ENCODE measurements at places on chromosomes 11 and 22.
A peak's percentile ranks its signal among the peaks of the same experiment; 100 is the strongest.

DNA sequence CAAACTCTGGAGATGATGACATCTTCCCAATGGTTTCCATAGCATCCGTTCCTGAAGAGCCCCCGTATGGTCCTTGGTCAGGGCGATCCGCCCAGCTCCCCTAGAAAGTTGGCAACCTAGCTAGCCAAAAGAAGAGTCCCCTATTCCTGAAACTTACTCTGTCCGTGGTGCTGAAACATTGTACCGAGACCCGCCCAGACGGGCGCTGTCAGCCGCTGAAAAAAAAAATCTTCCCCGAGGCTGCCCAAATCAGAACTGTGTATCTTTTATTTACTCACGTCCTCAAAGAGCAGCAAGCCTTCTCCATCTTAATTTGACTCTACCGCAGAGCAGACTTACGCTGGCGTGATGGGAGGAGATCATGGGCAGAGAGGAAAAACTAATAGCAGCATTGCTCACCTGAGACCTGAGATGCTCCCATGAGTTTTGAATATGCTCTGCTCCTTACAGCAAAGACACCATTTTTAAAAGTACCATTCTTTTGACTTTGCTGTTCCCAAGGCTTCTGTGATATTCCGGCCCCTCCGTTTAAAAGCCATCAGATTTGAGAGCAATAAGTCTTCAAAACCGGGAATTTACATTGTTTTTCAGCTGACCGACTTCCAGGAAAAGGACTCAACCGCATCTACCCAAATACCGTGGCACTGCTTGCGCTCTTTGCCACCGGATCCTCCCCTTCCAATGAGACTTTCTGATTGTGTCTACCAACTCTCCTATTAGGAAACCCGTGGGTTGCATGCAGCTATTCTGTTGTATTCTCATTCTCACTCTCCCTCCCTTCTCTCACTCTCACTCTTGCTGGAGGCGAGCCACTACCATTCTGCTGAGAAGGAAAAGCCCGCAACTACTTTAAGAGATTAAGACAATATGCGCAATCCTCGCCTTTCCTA is at the start of gene SLC17A6:
SLC17A6 (plus strand) TSS at position 786 of the 890 bp plus-strand sequence. CDS start 153 bp downstream, outside the sequence.
- peak; percentile 25 for DNase-seq

DNA sequence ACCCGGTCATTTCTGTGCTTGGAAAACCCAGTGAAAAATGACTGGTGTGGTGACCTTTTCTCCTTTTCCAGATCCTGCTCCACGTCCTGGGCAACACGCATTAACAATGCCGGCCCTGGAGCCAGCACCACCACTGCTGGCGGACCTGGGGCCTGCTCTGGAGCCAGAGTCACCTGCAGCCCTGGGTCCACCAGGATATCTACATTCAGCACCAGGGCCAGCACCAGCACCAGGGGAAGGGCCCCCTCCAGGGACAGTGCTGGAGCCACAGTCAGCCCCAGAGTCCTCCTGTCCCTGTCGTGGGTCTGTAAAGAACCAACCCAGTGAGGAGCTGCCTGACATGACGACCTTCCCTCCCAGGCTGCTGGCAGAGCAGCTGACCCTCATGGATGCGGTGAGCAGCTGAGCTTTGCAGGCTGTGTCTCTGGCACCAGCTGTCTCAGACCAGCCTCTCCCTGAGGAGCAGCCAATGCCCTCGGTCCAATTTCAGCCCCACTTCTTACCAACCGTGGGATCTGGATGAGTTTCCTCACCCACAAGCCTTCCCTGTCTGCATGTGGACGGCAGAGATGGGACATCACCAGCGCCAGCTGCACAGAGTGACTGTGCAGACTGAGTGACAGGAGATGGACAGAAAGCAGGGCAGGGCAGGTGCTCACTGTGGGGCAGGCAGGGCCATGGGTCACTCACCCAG is 1.9 kb downstream of the RGL4 start:
- no peak for DNase-seq

GRCh38 chr11:61315260-61315659 is 17.6 kb downstream of the DDB1 start:
- DNase-seq, result no peak

- peak; percentile 77 for DNase-seq
Measured at GRCh38 chr22:18001040-18001893, 23.1 kb downstream of the MICAL3 start.

- DNase-seq, result no peak
Measured at GRCh38 chr11:130243816-130244215, 70.9 kb downstream of the ZBTB44 start.

- no peak for DNase-seq
Measured at GRCh38 chr11:84408946-84409411, 1122.8 kb upstream of the CCDC90B start.

DNA sequence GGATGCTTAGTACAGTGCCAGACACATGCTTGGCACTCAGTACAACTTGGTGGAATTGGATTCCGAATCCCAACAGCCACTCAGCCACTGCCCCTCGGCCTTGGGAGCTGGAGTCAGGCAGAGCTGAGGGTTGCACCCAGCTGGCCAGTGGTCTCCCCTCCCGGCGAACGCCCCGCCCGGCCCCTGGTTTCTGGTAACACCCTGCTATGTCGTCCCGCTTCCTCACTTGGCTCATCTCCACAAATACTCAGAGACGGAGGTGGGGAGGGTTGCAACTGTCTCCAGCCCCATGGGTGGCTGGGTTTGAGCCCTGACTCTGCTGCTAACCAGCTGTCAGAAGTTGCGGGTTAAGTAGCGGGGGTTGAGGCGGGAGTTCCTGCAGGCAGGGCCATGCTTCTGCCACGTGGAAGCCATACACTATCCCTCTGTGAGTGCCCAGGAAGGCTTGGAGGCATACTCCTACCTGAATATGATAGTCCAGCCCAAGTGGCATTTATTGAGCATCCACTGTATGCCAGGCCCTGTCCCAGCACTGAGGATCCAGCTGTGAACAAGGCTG is 67.1 kb downstream of the GRIK4 start:
- no peak for DNase-seq

DNA sequence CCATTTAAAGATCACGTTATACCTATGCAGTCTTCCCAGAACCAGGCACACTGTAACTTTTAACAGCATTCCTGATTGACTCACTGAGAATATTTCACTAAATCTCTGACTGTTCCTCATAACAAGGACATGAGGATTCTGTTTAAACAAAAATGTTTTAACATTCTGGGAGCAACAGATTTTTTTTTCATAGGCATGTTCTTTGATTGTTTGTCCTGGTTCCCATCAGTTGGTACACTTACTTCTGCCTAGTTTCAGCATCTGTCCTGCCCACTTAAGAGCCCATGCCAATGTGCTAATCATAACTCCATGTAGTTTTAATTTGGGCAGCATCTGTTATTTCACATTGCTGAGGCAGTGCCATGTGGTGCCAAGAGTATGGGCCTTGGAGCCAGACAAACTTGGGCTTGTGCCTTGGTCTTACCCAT is 138.5 kb upstream of the CTSC start:
- DNase-seq, result no peak

GRCh38 chr11:124311670-124312069 is 2.1 kb downstream of the OR8D1 start:
- no peak for DNase-seq

- no peak for DNase-seq
Measured at GRCh38 chr22:45192701-45193187, 29.0 kb downstream of the NUP50 start.

DNA sequence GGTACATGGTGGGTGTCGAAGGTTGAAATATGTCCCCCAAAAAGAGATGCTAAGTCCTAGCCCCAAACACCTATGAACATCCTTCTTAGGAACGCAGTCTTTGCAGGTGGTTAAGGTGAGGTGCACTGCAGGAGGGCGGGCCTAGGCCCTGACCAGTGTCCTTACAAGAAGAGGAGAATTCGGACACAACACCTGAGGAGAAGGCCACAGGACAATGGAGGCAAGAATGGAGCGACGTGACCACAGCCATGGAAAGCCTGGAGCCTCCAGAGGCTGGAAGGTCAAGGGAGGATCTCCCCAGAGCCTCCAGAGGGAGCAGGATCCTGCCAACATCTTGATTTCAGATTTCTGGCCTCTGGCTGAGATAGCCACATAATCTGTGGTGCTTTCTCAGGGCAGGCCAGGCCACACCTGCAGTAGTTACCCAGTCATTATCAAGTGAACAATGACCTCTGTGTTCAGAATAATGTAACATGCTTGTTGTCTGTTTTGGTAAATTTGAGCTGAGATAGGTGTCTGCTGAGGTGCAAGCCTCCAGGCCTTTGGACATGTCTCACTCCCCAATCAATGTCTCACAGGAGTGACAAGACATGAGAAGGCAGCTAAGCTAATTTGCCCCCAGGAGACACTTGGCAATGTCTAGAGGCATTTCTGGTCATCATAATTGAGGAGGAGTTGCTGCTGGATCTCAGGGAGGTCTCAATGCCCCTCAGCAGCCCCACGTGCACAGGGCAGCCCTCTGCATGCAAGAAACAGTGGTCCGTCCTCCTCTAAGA is 498.9 kb downstream of the BRD1 start:
- DNase-seq, result no peak

GRCh38 chr11:35126000-35126878 is 12.7 kb upstream of the CD44 start:
- peak; percentile 81 for DNase-seq

- peak; percentile 60 for DNase-seq
Measured at GRCh38 chr11:62708793-62709192, 1.3 kb downstream of the GNG3 start.

DNA sequence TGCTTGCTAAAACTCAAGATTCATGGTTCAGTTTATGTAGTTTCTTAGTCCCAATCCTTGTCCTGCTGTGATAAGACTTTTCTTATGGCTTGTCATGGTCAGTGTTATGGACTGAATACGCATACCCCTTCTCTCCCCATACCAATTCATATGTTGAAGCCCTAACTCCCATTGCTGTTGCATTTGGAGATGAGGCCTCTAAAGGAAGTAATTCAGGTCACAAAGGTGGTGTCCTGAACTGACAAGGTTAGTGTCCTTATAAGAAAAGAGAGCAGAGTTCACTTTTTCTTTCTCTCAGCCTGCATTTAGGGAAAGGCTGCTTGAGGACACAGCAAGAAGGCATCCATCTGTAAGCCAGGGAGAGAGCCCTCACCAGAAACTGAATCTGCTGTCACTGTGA is 618.2 kb downstream of the LRRC4C start:
- no peak for DNase-seq

DNA sequence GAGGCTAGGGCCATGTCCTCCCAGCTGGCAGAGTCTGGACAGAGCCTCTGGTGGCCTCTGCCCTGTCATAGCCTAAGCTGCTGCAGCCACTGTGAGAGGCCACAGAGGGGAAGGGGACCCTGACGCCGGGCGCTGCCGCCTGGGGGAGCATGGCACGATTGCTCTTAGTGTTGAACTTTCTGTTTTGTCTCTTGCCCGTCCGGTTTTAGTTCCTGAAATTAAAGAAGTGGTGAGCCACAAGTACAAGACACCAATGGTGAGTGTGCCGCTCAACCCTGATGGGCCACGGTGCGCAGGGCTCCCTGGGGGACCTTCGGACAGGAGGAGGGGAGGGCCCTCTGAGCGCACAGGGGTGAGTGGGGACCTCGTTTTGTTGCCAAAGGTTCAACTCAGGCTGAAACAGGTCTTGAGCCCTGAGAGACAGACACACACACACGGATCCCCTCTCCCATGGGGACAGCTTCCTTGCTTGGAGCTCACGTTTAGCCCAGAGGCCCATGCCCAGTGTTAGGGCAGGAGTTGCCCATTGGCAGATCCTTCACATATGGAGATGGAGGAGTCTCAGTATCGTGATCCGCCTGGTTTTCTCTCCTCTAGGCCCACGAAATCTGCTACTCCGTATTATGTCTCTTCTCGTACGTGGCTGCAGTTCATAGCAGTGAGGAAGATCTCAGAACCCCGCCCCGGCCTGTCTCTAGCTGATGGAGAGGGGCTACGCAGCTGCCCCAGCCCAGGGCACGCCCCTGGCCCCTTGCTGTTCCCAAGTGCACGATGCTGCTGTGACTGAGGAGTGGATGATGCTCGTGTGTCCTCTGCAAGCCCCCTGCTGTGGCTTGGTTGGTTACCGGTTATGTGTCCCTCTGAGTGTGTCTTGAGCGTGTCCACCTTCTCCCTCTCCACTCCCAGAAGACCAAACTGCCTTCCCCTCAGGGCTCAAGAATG is 23.8 kb downstream of the MYBPC3 start:
- no peak for DNase-seq

- DNase-seq, result no peak
Measured at GRCh38 chr11:77086521-77087472, 15.8 kb upstream of the OMP start.

- DNase-seq, result no peak
Measured at GRCh38 chr11:18567081-18567480, 21.5 kb downstream of the UEVLD start.

GRCh38 chr22:21646608-21647590 is 4.8 kb downstream of the SDF2L1 start:
- peak; percentile 91 for DNase-seq

DNA sequence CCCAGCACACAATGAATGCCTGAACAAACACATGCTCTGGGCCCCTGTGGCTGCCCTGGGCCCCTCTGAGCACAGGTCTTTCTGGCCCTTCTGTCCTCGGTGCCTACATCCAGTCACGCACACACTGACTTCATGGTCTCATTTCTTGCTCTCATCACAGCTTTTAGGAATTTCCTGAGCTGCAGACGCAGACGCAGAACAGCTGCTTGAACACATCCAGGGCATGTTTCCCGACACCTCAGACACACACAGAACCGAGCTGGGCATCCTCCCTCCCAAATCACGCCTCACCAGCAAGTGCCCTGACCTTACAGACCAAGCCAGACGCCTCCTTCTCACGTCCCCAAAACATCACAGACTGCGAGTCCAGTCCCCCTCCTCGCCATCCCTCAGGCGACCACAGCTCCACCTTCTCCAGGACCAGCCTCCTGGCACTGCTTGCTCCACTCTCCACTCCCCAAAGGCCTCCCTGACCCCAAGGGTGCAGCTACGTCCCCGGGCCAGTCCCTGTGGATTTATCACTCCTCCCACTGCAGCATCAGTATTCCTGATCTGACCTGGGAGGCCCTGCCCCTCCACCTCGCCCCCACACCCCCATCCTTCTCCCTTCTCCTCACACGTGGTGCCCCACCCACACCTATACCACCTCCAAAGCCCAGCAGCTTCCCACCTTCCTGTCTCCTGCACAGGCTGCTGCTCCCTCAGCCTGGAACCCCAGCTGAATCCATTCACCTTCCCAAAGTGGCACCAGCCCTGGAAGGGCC is 12.9 kb downstream of the SIRT3 start:
- DNase-seq, result no peak

GRCh38 chr11:6674219-6674597 is 8.9 kb downstream of the MRPL17 start:
- no peak for DNase-seq

- no peak for DNase-seq
Measured at GRCh38 chr11:19691815-19692500, 20.7 kb upstream of the NAV2 start.

- peak; percentile 31 for DNase-seq
Measured at GRCh38 chr11:71342951-71343827, 90.8 kb upstream of the SHANK2 start.

GRCh38 chr22:50702821-50703725 is 30.4 kb downstream of the SHANK3 start:
- DNase-seq, result no peak

- no peak for DNase-seq
Measured at GRCh38 chr11:95135155-95135554, 45.5 kb downstream of the ENDOD1 start.
